NCI-H2081 (cell line): ENCODE measurements at places on chromosomes 5 and 9.

DNA sequence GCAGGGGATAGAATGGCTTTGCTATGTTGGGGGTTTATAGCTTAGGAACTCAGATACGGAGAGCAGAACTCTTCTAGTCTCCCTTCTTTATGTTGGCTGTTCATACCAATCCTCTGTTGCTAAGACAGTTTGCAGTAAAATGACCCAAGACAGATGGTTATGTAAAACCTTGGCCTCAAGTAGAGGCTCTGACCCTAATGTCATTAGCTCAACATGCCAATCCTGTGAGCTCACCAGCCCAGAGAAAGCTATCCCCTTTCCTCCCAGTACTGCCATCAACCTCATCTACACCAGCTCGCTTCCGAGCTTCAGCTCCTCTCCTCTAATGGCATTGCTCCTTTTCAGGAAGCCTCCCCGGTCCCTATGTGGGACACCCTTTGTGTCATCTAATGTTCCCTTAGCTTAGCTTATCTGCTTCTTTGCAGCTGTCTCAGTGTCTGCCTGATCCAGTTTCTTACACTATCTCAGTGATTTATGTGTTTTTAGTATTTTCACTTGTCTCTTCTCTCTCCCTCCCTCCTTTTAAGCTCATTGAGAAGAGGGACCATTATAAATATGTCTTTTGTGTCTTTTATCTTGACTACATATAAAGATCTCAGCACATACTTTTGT lies 281.3 kb upstream of the CLINT1 start:
- DNase-seq = no peak

DNA sequence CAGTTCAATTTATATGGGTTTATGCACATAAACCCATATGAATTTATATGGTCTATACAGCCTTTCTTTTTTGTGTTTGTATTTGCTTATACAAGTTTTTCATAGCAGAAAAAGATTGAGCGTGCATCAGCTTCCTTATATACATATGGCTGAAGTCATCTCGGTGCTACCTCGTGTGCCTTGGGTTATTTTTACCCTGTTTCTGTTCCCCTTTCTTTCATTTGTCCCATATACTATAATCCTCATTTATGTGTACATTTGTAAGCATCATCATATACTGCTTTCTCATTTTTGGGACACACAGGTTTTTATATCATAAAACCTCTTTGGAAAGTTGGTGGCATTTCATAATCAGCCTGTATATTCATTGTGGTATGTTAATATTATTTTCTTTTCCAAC lies 107.8 kb upstream of the ADAMTSL1 start:
- DNase-seq = no peak

GRCh38 chr5:174229514-174230370 lies 184.2 kb downstream of the NSG2 start:
- no peak for DNase-seq

GRCh38 chr5:147450606-147451005 lies 59.3 kb downstream of the DPYSL3 start:
- no peak for DNase-seq

DNA sequence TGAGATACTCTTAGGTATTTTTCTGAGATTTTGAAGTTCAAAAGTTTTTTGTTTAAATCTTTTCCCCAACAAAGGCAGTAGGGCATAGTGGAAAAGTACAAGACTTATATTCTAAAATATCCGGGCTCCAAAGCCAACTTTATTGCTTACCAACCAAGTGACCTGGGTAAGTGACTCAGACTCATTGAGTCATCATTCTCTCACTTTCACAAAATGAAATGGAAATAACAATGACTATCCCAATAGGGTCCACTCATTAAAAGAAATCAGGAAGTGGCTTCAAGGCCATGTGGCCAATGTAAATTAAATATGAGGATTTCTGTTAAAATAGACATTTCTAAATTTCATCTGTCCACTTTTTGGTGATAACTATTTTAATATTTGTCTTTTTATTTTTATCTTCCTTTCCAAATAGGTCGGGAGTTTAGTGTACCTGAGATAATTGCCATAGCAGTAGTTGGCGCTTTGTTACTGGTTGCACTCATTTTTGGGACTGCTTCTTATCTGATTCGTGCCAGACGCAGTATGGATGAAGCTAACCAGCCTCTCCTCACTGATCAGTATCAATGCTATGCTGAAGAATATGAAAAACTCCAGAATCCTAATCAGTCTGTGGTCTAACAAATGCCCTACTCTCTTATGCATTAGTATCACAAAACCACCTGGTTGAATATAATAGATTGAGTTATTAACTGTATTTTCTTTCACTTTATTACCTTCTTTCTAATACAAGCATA lies 15.5 kb downstream of the TYRP1 start:
- no peak for DNase-seq

- DNase-seq = no peak
Measured at GRCh38 chr9:114849450-114849849, 43.6 kb upstream of the TNFSF15 start.

GRCh38 chr5:20300110-20300509 lies 312.1 kb upstream of the CDH18 start:
- DNase-seq = no peak

DNA sequence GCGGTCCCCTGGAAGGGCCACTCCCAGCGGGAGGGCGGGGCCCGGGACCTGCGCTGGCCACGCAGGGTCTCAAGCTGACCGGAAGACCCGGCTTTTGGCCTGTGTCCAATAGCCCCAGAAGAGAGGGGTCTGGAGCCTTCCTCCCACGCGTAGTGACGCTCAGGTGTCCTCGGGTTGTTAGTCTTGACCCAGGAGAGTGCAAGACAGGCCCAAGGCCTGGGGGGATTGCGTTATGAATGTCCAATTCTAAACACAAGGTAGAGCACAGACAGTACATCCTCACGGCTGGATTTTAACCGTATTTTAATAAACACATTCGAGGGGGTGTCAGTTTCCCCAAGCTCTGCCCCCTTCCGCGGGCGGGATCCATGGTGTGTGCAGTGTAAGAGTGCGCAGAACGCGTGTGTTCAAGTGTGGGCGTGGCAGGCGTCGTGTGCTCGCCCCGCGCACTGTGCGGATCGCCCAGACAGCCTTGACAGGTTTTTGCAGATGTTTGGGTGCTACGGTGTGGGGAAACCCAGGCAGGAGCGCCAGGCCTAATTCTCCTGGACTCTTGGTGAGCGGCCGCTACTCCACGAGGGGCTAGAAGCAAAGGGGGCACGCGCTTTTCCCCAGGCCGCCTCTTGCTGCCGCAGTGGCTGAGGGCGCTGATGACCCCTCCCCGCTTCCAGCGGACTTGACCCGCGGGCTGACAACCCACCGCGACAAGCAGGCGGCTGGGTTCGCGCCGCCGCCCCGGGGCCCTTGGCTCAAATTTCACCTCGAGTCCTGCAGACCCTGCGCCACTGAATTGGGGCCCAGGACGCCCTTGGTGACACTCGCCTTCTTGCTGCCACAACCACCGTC lies 6.1 kb upstream of the DMRT3 start:
- no peak for DNase-seq

- DNase-seq = no peak
Measured at GRCh38 chr5:19369048-19369447, 619.0 kb downstream of the CDH18 start.

DNA sequence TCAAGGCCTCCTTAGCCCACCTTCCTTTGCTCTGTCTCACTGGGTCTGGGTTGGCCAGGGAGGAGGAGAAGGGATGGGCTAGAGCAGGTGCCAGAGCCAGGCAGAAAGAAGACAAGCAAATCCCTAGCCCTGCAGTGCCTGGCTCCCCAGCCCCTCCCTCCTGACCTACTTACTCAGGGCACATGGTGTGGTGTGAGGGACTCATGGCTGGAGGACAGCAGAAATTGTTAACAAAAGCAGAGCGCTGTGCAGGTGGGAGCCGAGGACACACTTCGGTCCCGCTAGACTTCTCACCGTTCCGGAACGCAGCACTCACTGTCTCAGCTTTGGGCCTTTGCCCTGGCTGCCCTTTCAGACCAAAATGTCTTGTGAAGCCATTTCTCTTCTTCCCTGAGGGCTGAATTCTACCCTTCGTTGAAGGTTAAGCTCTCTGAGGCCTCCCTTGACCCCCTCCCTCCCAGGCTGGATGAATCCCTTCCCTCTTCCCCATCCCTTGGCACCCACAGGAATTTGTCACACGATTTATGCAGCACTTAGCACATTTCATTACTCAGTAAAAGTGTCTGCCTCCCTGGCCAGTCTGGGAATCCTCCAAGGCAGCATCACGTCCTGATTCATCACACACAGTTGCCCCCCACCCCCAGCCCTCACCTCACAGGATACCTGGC lies 263.9 kb upstream of the TRPC7 start:
- DNase-seq = no peak

DNA sequence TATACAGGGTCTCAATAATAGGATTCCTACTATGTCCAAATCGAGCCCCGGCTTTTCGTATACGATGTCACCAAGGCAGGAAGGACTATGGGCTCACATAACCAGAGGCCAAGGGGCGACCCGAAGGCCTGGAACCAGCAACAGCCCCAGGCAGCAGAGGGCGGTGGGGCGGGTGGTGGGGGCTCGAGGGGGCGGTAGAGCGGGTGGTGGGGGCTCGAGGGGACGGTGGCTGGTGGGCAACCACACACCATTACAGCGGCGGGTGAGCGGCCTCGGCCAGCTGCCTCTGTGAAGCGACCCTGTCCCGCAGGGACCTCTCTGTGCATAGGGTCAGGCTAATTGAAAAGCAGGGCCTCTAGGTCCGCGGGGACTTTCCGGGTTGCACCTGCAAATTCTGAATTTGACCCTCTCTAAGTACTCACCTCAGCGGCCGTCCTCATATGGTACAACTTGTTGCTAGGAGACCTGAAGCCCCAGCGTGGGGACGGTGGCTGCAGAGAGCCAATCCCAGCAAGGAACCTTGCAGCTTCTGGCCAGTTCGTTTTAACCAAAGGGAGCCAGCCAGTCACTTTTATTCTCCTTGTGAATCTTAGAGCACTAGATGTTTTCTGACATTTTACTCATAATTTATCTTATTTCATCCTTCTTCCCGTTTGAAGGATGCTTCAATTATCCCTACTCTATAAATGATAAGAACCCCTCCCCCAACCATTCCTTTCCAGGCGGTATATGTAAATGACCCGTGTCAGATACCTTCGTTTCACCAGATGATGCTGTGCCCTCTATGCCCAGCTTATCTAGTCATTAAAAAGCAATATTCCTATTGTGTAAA lies at the start of gene NME5:
Gene NME5 (minus strand): TSS at position 480 of the 832 bp plus-strand sequence. CDS start 648 bp downstream, outside the sequence.
- peak; percentile 45 for DNase-seq

GRCh38 chr5:125032286-125032685 lies 285.8 kb upstream of the ZNF608 start:
- DNase-seq = no peak

DNA sequence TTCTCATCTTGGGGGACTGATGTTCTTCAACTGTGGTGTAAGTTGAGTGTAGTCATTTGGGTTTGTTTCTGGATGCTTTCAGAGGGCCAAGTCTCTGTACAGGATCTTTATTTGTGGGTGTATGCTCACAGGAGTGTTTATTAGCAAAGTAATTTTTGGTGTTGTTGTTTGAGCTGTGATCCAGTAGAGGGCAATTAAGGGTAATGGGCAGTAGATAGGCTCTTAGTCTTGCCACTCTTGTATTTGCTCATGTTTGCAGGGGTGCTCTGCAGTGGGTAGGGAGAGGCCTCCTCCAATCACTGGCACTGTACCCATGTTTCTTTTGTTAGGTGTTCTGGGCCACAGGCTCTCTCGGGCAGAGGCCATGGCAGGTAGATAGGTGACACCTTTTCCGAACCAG lies 45.9 kb upstream of the ITGA2 start:
- DNase-seq = no peak

- DNase-seq = no peak
Measured at GRCh38 chr9:104775976-104776375, 12.0 kb downstream of the NIPSNAP3B start.

DNA sequence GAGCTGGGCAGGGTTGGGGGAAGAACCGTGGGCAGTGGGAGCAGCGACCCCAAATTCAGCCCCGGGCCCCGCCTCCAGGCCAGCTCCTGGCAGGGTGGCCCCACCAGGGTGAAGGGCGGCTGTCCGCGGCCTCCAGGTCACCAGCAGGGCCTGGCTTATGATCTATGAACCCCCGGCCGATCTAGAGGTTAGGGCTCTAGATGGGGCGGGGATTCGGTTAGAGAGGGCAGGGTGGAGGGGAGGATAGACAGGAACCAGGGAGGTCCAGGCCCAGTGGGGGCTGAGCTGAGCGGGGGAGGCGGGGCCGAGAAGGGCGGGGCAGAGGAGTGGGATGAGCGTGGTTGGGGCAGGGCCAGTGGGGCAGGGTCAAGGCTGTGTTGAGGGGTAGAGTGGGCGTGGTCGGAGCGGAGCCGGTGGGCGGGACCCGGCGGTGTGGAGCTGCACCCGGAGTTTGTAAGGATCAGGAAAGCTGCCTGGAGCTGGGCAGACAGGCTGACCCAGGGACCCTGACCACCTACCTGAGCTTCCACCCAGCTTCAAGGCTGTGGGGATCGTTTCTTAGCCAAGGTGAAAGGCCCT lies 29.3 kb upstream of the OBP2B start:
- peak; percentile 41 for DNase-seq

DNA sequence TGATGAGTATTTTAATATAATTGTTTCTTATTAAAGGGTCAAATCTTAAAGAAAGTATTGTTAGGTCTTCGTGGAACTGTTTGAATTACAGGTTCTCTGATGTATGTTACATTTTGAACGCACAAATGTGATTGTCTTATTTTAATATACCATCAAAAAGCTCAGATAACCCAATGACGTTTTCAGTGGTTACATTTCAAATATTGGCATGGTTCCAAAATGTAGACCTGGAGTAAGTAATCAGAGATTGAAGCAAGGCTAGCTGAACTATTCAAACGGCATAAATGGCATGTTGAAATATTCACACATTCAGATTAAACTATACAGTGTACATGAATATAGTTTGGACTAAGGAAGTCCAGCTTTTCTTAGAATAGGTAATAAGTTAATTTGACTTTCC lies 281.7 kb upstream of the EFNA5 start:
- no peak for DNase-seq

GRCh38 chr9:130345897-130346385 lies 80.4 kb downstream of the HMCN2 start:
- DNase-seq = no peak

- peak; percentile 76 for DNase-seq
Measured at GRCh38 chr9:98707166-98708102, 1.3 kb downstream of the GABBR2 start.

GRCh38 chr5:2570586-2570985 lies 180.9 kb downstream of the IRX2 start:
- no peak for DNase-seq

DNA sequence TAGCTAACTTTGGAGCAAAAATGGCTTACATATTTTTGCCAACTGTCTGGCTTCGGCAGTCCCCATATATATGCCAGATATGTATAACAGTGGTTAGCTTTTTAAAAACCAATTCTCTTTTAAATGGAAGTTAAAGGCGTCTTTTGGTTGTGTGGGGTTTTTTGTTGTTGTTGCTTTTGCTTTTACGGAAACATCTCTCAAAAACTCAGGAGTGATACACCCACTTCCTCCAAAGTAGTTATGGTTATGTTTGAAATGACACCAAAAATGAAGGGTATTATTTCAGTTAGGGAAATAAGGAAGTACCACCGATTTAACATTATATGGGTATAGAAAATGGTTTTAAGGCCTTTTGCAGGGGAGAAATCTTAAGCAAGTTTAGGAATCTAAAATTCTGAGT lies 2.3 kb downstream of the CNOT8 start:
- DNase-seq = no peak
